ENCODE measurements at places on chromosomes 12 and 14.

- DNase-seq, result no peak
Measured at GRCh38 chr14:31261859-31262731, 54.5 kb upstream of the HECTD1 start.

GRCh38 chr14:56117765-56118610 is at the start of gene PELI2:
Gene PELI2, plus strand, starts transcription at chr14:56118411. Its CDS starts 250 bp downstream, at chr14:56118661.
- DNase-seq, result no peak

- DNase-seq, result no peak
Measured at GRCh38 chr12:114687802-114688201, 3.8 kb upstream of the TBX3 start.

DNA sequence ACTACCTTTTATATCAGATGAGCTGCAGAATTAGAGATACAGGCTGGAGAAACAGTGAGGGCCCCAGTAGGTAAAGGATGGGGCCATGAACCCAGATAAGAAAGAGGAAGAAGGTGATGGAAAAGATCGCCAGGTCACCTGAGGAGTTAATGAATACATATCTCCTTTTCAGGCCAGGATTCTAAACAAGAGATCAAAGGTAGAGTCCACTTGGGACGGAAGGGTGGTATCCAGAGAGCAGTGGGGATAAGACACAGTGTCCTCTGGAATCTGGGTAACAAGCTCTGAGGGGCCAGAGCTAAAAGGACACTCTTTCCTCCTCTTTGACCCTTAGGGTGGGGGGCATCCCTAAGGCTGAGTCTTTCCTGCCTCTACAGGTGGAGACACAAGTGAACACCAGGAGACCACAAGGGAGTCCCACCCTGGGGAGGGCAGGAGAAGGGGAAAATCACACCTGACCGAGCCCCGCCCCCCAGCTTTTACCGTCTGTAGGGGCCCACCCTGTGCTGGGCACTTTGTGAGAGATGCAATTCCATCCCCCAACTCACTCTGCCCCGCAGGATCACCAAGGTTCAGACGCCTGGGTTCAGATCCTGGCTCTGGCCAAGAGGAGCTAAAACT is 27.3 kb downstream of the SERPINA1 start:
- no peak for DNase-seq

DNA sequence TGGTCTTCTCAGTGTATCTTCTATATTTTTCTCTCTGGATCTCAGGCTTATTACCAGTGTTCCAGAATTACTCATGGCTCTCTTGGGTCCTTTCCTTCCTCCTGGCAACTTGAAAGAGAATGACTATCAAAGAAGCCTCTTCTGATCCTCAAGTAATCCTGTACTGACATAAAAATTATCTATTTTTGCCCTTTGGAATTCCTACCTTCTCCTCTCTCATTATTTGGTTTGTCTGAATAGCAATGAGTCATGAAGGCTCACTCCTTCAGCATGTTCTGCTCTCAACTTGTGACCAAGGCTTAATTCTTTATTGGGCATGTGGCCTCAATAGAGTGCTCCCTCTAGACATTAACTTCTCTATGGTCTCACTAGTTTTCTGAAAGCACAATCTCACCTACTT is 553.6 kb upstream of the ATP2B1 start:
- no peak for DNase-seq

- no peak for DNase-seq
Measured at GRCh38 chr12:110348431-110349059, 55.0 kb downstream of the ANAPC7 start.

- DNase-seq, result no peak
Measured at GRCh38 chr12:124764451-124764850, 99.2 kb downstream of the SCARB1 start.

DNA sequence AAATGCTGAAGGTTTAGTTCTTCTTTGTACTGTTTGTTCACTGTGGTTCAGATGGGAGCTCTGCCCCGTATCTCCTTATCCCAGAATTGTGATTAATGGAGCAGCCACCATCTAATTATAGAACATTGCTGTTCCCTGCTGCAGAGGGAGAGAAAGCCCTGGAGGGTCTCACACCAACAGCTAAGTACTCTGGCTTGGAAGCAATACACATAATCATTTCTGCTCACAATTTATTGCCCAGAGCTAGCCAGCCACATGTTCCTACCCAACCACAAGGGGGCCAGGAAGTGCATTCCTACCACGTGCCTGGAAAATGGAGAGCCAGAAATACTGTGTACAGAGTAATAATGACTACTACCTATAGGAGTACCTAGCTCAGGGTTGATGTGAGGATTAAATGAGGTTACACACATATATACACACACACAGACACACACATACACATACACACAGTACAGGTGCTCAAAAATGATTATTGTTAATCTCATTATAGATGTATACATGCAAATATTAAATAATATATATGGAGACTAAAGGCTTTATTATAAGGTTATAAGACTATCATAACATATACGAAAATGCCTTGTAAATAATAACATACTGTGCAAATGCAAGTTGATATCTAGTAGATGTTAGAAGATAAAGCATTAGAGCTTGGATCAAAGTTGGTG is 22.3 kb downstream of the MSRB3 start:
- no peak for DNase-seq

DNA sequence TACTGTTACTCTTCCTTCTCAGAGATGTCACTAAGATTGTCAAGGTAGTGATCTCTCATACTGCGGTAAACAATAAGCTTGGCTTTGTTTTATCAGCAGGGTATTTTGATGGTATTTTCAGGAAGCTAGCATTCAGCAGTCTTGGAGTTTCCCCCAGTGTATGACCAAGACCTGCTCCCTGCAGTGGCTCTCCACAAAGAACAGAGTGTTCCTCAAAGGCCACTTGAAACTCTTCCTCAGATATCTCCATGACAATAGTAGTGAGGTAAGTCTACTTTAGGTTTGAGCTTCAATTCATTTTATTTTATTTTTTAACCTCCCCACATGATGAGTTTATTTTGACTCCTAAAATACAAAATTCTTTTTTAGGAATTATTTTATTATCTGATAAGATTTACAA is 74.0 kb upstream of the G2E3 start:
- no peak for DNase-seq

GRCh38 chr12:1131811-1132224 is 140.8 kb downstream of the ERC1 start:
- DNase-seq, result no peak

DNA sequence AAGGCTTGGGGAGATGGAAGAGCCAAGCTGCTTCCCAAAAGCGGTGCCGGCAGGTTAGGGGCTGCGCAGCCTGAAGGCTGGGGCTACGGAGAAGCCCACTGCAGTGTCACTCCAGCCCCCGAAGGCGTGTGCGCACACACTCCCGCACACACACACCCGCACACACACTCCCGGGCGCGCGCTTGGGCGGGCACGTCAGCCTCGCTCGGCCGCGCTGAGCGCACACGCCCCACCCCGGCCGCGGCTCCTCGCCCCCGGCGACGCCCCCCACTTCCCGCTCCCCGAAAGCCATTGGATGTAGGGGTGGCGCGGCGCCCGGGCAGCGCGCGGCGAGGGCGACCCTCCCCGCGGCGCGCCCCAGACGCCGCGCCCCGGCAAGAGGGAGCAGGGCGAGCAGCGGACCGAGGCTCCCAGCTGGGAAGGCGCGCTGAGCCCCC is at the start of gene KCNK10:
Gene KCNK10, minus strand, starts transcription at position 184 of the 437 bp plus-strand sequence. CDS start 471 bp downstream, outside the sequence.
- DNase-seq, result no peak

- DNase-seq, result no peak
Measured at GRCh38 chr12:116241157-116241759, 36.2 kb downstream of the MED13L start.

Measured in epithelial cell of prostate (primary cell).